ENCODE measurements at places on chromosomes 11 and 22.

DNA sequence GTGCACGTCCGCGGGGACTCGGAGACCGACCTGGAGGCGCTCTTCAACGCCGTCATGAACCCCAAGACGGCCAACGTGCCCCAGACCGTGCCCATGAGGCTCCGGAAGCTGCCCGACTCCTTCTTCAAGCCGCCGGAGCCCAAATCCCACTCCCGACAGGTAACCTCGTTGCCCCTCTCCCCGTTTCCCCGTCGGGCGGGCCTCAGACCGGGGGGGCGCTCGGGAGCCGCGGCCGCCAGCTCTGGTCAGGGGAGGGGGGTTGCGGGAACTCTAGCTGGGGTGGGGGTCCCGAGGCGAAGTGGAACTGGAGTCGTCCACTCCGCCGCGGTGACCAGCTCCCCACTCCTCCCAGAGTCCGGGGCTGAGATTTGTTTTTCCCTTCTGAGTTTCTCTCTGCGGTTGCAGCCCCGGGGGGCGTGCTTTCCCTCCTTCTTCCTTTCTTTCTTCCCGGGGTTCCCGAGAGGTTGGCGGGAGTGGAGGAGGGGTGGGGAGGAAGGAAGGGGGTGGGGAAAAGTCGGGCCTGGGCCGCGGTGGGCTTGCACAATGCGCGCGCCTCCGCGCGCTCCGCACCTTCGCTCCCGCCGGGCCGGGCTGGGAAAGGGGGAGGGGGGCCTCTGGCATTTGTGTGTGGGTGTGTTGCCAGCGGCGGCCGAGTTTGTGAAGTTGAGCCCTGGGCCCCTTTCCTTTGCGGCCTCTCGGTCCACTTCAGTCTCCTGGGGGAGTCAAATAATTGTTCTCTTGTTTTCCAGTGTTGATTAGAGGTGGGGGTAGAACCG is 952 bp downstream of the YAP1 start:
- no peak for DNase-seq

DNA sequence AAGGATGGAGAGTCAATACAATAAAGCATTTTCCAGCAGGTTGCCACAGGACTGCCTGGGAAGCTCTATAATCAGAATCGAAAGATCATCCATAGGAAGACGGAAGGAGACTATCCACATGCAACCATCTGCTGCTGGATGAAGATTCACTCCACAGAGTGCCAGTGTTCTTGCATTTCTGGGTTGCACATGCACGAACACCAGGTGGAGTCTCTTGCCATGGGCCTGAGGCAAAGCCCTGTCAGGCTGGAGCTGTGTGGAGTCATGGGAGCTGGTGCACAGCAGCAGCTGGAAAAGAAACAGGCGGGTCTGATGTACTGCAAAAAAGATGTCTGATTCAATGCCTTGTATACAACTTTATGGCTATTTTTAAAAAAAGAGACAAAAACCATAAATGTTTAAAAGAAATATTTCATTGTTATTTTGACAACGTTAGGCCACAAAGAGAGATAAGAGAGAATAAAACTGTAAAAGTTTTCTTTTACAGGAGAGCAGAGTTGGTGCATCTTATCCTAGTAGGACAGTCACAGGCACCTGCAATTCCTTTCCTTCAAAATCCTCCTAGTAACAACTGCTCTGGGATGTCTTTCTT is 12.9 kb upstream of the FAT3 start:
- peak; percentile 48 for DNase-seq

DNA sequence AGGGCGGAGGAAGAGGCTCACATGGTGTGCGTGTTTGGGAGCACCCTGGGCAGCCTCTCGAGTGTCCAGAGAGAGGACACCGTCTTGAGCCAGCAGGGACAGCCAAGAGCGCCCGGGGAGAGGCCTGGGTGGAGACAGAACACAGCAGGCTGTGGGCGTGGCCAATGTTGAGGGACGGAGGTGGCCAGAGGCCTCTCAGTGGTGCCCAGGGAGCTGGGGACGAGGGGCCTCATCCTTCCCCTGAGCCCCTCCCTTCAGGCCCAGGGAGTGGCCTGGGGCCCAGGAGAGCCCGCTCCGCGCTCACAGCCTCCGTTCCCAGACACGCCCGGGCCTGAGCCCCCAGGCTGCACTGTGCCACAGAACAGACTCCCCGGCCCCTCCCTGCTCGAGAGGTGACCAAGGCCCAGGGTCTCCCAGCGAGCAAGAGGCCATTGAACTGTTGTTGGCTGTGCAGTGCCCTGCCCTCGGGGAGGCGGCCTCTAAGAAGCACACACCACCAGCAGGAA is 48.4 kb downstream of the CDKN1C start:
- no peak for DNase-seq

GRCh38 chr11:73194593-73194992 is 23.5 kb upstream of the P2RY2 start:
- no peak for DNase-seq

- no peak for DNase-seq
These were observed 5.6 kb upstream of the PYGM start for GRCh38 chr11:64765291-64765850.

DNA sequence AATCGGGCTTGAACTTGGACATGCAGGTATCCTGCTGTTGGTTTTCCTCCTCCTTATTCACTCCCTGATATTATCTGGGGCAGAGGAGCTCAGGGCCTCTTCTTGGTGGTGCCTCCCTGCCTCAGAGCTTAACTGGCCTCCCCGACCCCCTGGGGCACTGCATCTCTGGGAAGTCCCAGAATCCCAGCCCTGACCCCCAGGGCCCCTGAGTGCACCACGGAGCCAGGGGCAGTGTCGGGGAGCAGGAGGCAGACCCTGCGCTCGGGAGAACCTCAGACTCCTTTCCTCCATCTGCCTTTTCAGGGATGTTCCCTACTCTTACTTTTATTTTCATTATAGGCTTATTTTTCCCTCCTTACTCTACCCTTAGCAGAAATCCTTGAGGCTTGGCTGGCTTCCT is 537.0 kb downstream of the BRD1 start:
- no peak for DNase-seq

DNA sequence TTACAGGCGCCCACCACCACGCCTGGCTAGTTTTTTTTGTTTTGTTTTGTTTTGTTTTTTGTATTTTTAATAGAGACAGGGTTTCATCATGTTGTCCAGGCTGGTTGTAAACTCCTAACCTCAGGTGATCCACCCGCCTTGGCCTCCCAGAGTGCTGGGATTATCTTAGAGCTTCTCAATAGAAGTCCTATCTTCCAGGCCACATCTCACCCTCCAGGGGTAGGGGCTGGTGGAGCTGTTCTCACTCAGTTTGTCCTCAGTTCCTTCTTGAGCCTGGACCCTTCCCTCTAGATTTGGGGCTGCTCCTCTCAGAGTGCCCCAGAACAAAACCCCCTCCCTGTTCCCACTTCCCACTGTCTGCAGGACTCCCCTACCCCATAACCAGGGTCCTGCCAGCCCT is 31.3 kb downstream of the BCR start:
- no peak for DNase-seq

DNA sequence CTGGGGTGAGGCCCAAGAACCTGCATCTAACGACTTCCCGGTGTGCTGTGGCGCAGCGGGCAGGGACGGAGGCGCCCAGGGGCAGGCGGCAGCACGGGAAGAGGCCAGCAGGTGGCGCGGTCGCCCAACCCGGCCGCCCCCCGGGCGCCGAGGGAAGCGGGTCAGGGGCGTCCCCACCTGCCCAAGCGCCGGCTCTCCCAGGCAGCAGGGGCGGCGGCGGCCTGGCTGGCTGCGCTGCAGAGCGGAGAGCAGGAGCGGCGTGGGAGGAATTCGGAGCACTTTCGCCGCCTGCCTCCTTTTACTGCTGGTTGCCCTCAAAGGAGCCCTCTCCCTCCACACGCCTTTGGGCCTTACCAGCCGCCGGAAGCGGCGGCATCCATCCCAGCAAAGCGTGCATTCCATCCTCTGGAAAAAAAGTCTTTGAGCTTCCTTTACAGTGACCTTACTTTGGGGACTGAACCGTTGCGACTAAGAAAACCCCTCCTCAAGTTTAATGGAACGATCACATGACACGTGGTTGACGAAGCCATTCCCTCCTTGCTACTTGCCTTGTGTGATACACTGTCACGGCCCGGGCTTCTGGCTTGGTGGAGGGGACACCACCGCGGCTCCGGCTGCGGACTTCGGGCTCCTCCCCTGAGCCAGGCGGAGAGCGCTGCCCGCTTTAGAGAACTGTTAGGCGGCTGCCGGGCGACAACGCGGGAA is 106.8 kb upstream of the CLMP start:
- no peak for DNase-seq

DNA sequence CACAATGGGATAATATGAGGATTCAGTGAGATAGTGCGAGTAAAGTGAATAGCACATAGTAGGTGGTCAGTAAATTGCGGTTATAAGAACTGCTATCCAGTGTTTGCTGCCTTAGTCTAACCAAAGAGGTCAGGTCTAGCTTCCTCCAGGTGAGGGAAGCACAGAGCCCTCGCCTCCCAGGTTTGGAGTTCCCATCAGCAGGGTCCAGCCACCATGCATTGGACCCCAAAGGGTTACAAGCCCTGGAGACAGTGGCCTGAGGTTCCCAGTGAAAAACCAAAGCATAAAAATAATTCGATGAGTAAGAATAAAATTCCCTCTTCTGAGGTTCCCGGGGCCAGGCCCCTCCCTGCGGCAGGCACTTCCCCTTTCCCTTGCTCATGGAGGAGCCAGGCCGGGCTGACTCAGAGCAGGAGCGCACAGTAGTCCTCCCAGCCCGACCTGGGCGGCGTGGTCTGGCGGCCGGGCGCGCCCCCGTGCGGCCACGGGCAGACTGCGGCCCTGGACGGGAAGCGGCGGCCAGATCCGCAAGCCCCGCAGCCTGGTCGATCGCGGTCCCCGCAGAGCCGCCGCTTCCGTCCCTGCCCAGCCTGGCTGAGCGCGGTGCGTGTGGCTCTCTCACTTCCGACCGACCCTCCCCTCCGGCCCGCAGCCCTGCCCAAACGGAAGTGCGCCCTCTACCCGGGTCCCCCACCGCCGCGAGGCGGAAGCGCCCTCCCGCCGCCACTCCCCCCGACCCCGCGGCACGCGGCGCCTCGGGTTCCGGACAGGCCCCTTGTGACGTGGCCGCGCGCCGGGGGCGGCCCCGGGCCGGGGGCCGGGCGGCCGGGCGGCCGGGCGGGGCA is at the start of gene SLC39A13:
Gene SLC39A13 (plus strand): TSS at position 845 of the 845 bp plus-strand sequence. CDS start 1,505 bp downstream, outside the sequence.
- DNase-seq: peak; percentile 77

DNA sequence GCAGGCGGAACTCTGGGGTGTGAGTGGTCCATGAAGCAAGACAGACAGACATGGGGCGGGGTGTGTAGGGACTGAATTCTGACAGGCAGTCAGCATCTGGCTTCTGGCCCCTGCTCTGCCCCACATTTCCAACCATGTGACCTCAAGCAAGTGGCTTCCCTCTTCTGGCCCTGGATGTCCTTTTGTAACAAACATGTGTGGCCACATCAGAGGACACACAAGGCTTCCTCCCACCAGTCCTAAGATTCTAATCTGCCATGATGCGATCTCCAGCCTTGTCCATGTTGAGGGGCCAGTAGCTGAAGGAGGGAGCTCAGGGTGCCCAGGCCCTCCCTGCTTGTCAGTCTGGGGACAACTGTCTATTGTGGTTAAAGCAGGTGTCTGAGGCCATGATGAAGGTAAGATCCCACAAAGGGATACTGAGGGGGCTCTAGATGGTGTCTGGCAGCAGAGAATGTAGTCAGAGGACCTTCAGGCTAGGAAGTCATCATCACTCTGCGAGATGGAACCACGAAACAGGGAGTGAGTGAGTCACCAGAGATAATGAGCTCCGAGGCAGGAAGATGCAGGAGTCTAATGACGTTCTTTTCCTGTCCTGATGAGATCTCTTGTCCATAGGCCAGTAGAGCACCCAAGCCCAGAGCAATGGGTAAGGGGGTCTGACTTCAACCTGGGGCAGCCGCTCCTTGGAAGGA is 27.4 kb downstream of the DRD2 start:
- no peak for DNase-seq

DNA sequence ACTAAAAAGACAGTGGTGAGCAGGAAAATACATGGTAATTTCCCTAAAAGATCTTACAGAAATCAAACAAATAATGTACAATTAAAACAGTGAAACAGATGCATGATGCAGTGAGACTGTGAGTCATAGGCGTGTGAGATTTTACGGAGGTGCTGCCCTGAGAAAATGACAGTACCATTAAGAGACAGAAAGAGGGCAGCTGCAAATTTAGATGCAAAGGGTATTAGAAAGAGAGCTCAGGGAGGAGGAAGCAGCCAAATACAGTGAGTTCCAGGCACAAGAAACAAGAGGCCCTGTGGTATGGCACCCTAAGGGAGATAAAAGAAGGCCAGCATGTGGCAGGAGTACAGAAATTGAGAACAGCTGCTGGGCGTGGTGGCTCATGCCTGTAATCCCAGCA is 88.5 kb upstream of the FIBIN start:
- DNase-seq: no peak

GRCh38 chr11:127862406-127862805 is 725.0 kb downstream of the ETS1 start:
- no peak for DNase-seq

DNA sequence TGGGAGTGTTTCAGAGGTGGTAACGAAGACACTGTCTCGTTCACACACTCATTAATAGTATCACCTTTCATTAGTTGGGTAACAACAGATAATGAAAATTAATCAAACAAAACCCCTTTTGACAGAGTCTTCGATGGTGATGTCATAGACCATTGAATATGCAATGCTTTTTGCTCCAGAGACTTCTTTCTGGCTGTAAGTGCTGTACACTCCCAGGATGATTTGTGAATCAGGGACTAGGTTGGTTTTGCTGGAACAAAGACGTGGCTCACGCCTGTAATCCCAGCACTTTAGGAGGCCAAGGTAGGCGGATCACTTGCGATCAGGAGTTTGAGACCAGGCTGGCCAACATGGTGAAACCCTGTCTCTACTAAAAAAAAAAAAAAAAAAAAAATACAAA is 9.5 kb upstream of the RASSF10 start:
- no peak for DNase-seq

DNA sequence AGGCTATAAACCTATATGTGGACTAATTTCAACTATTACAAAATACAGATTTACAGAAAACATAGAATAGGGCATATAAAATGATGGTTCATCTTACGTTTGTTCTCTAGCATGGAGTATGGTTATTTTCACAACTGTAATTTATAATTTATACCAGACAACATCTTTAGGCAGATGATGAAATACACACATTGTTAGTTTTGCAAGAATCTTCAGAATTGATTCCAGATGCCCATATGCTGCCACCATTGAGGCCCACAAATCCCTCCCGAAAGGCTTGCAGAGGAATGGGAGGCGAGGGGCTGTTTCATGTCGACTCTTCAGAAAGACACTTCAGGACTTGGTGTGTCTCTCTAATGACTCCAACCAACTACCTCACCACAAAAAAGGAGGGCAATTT is 6.2 kb downstream of the PTPN5 start:
- DNase-seq: no peak

DNA sequence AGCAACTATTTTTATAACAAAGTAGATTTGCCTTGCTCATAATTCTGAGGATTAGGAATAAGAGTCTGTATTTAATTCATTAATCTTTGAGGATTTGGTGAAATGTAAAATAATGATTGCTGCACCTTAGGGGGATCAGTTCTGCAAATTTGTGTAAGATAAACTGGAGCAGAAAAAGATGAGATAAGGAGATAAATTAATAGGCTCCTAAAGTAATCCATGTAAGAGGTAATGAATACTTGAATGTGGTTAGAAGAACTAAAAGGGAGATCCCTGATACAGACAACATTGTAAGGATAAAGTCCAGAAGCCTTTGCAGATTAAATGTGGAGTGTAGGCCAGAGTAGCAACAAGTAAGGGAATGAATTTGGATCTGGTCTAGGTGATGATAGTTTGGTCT is 45.6 kb downstream of the PDHX start:
- DNase-seq: no peak

- DNase-seq: peak; percentile 49
These were observed 913 bp downstream of the ZNHIT2 start for GRCh38 chr11:65116370-65117205.

Measured in NCI-H446 (cell line).